ENCODE measurements at places on chromosomes 16 and 17.

DNA sequence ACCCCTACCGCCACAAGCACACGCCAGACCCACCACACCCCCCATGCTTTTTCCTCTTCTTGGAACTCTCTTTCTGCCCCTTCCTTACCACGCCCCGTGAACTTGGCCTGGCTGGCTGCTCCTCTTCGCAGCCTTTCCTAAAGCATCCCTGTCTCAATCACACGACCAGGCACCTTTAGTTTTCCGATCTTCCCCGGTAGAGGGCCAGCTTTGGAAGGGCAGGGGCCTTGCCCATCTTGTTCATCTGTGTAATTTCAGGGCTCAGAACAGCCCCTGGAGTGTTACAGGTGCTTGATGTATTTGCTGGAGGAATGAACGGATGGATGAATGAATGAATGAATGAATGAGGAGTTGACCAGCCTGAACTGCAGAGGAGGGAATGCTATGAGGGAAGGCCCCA is 3.7 kb downstream of the SPPL2C start:
- DNase-seq = no peak

GRCh38 chr16:49980166-49980565 is 44.9 kb upstream of the CNEP1R1 start:
- DNase-seq = no peak

- DNase-seq = no peak
These were observed 220.6 kb downstream of the HS3ST4 start for GRCh38 chr16:25912321-25912720.

DNA sequence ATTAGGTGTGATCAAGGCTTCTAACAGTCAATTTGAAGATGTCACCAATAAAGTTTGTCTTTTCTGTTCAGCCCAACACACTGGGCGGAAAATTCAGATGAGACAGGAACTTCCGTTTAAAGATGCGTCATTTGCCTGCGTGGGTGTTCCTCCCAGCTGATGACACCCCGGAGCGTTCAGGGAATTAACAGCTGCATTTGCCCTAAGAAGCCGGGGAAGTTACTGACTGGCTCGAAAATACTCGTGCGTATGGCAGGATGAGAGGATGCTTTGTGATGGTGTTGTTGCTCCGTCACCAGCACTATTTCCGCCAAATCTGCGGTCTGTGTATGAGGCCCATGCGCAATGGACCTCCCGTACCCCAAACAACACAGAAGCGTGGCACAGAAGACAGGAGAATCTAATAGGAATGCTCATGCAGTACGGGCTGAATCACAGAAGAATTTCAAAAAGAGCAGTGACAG is 11.9 kb upstream of the PVALEF start:
- DNase-seq = peak; percentile 46

DNA sequence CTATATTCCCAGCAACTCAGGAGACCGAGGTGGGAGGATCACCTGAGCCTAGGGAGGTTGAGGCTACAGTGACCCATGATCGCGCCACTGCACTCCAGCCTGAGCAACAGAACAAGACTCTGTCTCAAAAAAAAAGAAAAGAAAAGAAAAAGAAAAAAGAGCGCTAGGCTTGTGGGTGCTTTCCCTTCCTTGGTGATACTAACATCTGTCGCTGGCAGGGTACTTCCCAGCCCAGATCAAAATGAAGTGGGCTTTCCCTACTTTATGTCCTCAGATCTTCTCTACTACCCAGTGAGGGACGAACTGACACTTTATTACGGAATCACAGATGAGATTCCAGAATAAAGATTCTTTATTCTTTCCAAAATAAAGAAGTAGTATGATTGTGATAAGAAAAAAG is 103.8 kb upstream of the NOL11 start:
- DNase-seq = no peak

DNA sequence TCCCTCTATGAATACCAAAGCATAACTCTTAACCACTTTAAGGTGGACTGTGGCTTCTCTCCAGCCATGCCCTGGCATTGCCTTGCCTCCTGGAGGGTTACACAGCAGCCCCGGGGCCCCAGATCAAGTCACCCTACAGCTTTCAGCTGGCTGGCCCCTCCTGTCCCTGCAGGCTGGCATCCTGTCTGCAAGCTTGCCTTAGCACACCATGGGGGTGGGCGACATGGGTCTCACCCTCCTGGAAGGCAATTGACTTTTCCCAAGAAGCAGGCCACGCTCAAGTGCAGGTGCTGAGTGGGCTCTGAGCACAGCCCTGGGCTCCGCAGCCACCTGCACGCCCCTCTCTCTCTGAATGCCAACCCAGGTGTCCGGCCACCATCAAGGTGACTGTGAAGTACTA is 25.8 kb upstream of the AKTIP start:
- no peak for DNase-seq

DNA sequence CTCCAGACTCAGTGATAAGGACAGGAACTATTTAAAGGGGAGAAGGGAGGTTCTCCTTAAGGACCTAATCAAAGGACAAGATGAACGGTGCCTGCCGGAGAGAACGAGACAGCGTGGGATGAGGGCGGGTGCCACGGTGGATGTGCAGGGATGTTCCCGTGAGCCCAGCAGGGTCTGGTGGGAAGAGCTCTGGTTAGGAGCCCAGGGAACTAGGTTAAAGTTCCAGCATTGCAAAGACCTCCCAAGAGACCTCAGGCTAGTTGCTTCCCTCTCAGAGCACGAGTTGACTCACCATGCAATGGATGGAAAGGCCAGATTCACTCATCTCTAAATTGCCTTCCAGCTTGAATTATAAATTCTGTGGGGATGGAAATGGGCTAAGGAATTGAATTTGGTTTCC is 14.7 kb downstream of the CCR7 start:
- DNase-seq = no peak

- DNase-seq = no peak
These were observed 81.2 kb upstream of the KIFC3 start for GRCh38 chr16:57883480-57883879.

DNA sequence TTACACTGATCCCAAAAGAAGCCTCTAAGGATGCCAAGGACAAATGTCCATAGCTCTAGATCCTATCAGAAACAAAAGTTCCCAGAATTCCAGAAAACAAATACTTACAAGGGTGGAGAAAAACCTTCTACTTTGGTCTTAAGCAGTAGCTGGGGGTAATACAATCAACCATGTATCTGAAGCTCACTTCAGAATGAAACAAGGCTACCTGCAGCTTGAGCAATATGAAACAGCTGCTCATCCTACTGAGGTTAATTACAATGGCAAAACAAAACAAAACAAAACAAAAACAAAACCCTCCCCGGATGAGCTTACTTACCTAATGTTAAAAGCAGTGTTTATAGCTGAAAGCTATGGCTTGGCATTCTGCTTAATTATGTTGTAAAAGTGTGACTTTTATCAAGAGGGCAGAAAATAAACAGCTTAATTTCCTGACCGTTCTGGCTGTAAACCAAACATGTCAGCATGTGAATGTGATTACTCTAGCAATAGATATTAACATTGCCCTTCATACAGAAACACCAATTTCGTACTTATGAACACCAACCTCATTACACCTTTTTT is 10.5 kb downstream of the PDZD9 start:
- DNase-seq = no peak

GRCh38 chr17:66146394-66146793 is 45.5 kb downstream of the CEP112 start:
- DNase-seq = no peak

GRCh38 chr16:21283521-21284289 is 5.6 kb upstream of the CRYM start:
- no peak for DNase-seq

DNA sequence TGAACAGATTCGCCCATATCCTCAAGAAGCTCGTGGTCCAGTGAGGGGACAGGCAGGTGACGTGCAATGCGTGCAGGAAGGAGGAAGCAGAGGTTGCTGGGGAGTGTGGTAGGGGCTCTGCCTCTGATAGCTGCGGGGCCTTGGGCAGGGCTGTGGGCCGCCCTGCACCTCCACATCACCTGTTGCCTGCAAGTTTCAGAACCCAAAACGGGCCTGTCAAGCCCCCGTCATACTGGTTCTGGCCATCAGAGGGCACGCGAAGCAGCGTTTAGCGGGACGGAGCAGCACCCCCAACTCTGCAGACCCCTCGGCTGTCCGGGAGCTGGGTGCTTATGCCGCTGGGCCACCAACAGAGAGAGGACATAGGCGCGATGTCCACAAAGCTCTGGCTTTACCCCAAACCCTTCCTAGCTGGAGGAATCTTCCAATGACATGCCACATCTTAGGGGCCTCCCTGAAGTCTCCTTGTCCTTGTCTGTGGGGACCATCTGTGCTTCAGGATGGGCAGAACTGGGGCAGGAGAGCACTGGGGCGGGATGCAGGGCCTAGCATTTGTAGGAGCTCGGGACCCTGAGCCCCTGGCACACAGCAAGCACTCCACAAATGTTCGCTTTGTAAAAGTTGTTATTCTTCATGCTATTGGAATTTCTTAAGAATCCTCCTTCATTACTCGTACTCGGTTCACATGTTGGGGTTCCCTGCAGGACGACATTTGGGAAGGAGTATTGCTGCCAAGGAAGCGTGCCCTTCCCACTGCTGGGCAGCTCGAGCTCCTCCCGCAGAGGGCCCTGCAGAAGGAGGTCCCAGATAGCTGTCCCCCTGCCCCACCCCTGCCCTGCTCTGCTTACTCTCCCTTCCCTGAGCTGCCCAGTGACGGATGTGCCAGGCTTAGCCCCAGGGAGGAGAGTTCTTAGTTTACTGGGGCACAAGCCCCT is 64.3 kb downstream of the CNGB1 start:
- DNase-seq = no peak

DNA sequence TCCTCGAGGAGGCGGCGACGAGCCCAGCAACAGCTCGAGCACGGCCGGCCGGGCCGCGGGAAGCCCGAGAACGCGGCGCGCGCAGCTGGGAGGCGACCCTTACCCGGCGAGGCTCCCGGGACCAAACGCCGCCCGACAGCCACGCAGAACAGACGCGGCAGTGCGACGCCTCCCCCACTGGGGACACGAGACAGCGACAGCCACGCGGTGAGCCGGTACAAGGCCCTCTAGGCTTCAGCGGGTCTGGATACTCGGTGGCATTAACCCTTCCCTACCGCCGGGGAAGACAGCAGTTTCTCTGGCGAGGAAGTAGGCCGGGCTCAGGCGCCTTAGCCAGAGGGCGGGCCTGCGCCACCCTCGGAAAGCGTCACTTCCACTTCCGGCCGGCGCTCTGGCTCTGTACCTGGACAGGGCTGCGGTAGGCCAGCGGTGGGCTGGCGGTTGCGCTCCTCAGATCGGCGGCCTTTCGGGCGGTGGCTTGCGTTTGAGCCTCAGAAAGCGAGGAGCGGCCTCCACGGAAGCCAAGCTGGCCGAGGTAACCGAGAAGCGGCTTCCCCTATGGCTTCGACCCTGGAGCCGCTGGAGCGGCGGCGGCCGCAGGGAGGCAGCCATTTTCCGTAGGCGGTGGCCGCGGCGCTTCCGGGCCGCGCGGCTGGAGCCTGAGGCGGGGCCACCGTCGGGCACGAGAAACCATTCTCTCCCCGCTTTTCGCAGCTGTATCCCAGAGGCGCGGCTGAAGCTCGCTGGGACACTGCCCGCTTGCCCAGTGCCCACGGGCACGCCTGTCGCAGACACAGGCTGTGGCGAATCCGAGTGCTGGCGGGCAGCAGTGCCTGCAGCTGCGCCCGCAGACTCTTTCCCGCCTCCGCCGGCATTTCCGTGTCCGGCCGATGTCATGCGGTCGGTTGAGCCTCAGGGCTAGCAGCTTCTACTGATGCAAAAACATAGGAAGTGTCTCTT is at the start of the genes TIGD7 and ZNF75A:
TIGD7 (minus strand) TSS at position 322 of the 960 bp plus-strand sequence. CDS start 4,816 bp downstream, outside the sequence.
ZNF75A (plus strand) TSS at position 389 of the 960 bp plus-strand sequence. CDS start 2,932 bp downstream, outside the sequence.
- peak; percentile 78 for DNase-seq

- no peak for DNase-seq
These were observed 33.5 kb downstream of the MGAT5B start for GRCh38 chr17:76901542-76902197.

DNA sequence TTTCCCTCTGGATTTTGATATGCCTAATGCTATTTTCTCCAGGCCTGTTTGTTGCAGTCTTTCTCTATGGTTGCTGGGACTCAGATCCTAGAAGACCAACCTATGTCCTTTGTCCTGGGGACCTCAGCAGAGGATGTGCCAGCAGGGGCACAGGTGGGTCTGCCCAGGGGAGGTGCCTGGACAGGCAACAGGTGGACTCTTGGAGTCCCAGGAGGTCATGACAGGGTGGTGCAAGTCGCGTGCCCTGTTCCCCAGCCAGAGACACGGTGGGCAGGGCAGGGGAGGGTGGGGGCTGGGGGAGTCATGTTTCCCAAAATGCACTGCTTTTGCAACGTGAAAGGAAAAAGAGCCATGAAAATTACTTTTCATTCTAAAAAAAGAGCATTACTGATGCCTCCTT is 26.3 kb upstream of the PLLP start:
- no peak for DNase-seq

- DNase-seq = no peak
These were observed 11.9 kb downstream of the SPNS2 start for GRCh38 chr17:4510618-4510941.

GRCh38 chr17:63694950-63695773 is 4.8 kb downstream of the LIMD2 start:
- DNase-seq = no peak

DNA sequence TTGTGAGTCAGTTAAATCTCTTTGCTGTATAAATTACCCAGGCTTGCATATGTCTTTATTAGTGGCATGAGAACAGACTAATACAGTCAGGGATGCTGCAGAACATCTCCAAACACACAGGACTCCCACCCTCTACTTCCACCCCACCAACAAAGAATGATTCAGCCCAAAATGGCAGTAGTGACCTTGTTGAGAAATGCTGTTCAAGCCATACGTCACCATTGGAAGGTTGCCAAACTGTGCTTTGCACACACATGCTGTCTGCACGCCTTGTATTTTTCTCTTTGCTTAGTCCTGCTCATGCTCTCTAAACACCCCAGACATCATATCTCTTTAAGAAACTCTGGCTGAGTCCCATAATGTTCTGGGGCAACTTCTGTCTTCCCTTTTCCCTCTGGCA is 589.6 kb downstream of the WWOX start:
- DNase-seq = peak; percentile 77

DNA sequence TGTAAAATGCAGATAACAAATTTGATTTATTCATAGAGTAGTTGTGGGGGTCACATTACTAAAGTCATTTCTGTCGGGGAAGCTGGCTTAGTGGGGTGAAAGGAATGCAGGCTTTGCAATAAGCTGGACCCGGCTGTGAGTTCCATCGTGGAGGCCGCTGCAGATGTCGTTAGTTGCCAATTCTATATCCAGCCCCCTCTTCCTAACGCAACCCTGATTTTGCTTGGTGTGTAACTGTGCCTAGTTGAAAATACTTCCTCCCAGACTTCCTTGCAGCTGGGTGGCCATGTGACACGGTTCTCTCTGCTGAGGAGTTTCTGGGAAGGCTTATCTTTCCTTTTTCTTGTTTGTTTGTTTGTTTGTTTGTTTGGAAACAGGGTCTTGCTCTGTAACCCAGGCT is 4.5 kb downstream of the MFSD6L start:
- no peak for DNase-seq

DNA sequence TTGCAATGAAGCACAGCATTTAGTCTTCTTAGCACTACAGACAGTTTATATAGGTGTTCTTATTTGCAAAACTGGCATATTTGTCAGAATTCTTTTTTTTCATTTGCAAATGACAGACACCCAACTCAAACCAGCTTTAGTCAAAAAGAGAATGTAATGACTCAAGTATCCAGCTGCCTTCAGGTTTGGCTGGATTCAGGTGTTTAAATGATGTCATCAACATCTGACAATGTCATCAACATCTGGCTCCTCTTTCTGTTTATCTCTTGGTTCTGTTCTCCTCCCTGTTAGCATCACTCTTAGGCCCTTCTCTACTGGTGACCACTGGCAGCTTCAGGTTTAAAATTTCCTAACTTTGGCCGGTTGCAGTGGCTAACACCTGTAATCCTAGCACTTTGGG is 18.9 kb downstream of the TMC5 start:
- no peak for DNase-seq
